WERI-Rb-1 (cell line): ENCODE measurements at places on chromosomes 6 and 20.

GRCh38 chr20:22949331-22950109 is 85.6 kb upstream of the SSTR4 start:
- no peak for DNase-seq

- DNase-seq: peak; percentile 75
Observed at GRCh38 chr20:32521780-32522525, 63.2 kb downstream of the NOL4L start.

DNA sequence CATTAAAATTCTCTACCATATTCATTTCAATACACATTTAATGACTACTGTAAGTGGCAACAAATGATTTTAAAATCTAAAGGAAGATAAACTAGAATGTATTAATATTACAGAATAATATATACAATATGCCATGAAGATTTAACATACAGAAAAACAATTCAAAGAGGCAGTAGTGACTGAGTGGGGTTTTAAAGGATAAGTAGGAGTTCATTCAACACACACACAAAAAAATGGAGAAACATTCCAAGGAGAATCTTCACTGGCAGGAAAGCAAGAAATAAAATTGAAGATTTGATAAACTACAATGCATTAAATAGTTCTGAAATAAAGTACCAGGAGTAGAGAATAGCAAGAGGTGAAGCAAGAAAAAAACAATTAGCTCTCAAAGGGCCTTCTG is 215.1 kb downstream of the IBTK start:
- no peak for DNase-seq

DNA sequence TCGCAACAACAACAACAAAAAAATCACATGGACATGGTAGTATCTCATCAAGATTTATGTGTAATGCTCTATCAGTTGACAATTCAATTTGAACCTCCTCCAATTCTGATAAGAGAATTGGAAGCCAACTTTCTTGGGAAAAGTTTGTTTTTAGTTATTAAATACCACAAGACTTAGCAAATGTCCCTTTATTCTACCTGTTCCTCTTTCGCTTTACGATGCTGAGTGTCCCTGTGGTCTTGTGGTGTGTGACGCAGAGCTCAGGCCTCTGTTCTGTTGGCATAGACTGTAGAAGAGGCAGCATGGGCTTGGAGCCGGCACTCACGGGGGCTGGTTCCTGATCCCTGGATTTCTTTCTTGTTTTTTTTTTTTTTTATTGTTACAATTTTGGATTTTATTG is 76.7 kb downstream of the PSMB1 start:
- DNase-seq: no peak

DNA sequence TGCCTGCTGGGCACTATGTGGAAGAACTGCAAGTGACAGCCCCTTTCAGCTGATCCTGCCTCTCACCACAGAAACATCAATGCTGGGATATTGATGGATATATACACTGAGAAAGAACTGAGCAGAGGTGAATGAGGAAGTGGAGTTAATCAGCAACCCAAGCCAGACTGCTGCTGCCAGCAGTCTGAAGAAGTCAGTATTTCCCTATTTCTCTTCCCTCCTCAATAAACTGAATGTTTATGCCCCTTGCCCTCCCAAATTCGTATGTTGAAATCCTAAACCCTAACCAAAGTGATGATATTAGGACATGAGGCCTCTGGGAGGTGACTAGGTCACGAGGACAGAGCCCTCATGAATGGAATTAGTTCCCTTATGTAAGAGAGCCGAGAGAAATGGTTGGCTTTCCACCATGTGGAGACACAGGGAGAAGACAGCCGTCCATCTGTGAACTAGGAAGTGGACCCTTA is 76.3 kb downstream of the CDK19 start:
- no peak for DNase-seq

GRCh38 chr20:16003310-16003709 is 569.9 kb downstream of the KIF16B start:
- no peak for DNase-seq

- DNase-seq: no peak
Observed at GRCh38 chr20:60765821-60766403, 486.1 kb upstream of the CDH4 start.

DNA sequence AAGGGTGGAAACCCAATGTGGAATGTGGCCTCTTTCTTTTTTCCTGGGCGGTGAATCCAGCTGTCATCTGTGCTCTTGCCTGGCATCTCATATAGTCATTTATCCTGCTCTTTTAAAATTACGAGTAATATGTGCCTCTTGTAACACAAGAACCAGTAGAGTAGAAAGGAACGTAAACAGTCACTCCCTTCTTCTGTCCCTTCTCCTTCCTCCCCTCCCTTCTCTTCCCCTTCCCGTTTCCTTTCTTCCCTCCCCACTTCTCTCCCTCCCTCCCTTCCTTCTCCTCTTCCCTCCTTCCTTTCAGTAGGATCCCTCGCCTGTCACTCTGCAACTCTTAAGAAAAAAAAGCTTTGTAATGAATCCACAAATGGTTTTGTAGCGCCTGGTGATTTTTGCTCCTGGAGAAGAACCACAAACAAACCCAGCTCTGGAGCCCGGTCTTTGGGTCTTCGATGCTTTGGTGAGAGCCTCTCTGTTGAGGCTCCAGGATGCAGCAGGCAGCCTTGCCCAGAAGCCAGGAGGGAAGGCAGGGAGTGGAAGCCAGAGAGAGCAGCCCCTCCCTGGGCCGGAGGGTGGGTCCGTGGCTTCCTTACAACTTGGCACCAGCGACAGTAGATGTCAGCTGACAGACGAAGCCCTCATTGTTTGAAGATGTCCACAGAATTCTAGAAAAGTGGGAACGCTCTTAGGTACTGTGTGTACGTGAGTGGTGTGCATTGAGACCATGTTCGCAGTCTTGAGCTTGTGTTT is 15.0 kb downstream of the DUSP22 start:
- DNase-seq: no peak

DNA sequence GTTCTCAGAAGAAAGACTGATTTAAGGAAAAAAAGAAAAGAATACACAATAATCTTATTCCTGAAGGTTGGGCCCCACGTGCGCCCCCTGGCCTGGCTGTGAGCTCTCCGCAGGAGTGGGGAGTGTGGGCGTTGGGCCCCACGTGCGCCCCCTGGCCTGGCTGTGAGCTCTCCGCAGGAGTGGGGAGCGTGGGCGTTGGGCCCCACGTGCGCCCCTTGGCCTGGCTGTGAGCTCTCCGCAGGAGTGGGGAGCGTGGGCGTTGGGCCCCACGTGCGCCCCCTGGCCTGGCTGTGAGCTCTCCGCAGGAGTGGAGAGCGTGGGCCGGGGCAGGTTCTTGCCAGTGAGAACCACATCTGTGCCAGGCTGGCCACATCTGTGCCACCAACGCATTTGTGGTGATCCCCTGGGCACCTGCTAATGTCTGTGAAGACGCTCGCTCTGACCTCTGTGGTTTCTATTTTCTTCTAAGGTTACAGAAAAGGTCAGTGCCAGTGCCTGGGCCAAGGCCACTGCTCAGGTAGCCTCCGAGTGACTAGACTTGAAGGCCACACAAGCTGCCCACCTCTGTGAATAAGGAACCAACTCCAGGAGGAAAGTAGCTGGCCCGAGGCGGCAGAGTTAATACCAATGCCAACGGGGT is 41.0 kb downstream of the WDR27 start:
- no peak for DNase-seq

DNA sequence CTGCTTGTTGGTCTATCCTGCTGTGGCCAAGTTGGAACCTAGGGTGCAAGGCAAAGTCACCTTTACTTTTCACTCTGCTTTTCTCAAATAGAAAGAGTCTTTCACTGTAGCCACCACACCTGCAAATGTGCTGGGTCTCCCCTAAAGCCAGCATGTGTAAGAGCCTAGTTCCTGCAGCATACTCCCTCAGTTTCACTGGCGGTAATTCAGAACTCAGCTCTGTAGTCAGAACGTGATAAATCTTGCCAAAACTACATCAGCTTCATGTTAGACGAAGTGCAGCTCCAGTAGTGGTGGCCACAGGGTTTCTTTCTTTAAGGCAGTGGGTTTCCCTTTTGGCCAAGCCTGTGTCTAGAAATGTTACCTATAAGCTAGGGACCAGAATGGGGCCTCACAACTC is 72.0 kb upstream of the HMGCLL1 start:
- no peak for DNase-seq

GRCh38 chr6:144912474-144912873 is 627.3 kb downstream of the UTRN start:
- no peak for DNase-seq

DNA sequence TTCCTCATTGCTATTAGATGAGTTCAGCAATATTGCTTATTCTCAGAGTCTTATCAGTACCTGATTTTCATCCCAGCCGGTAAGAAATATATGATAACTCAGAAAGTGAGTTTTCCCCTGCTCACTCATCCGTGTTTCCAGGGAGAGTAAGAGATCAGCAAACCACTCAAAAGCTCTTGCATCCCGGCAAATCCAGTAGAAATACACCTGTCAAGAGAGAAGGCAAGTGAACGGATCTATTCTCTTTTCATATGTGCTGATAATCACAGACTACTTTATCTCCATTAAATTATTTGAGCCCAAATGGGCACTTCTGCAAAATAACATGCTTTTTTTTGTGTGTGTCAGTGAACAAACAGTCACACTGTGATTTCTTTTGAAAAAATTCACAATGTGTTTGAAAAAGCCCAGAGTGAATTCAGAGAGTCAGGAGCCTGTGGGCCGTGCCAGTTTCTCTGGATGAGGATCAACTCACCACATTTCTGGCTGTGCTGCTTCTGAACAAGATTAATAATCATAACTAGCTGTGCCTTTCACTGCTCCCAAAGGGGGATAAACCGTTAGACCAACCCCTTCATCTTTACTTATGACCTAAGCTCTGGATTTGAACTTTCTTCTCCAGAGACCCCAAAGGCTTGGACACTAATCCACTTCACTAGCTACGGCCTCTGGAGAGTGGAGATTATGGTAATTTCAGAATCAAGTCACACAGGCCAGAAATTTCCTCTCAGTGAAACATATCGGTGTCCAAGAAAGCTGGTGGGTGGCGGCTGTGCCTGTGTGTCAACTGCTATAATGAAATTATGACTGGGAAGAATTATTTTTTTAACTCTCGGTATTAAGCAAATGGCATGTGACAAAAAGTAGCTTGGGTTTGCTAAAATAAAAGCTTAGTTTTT is 44.2 kb downstream of the NOX3 start:
- DNase-seq: no peak

GRCh38 chr6:32255199-32256153 is 31.6 kb upstream of the NOTCH4 start:
- no peak for DNase-seq
